MM.1S (cell line): ENCODE measurements at places on chromosomes 4 and X.

DNA sequence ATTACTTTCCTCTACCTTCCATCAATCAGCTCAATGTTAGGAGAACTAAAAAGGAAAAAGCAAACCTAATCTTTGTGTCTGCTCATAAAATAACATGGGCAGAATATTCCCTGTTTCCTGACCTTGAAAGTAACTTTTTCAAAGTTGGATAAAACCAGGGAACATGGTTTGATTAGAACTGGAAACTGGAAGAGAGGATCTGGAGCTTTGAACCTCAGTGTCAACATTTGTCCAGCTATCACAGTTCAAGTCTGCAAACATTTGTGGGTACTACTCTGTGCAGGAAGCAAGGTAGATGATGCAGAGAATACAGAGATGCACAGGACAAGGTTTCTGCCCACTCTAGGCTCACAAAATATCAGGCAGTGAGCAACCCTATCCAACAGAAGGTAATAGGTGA lies 86.4 kb upstream of the TAB3 start:
- DNase-seq: no peak

- no peak for DNase-seq
Observed at GRCh38 chr4:53816561-53816960, 225.3 kb upstream of the LNX1 start.

DNA sequence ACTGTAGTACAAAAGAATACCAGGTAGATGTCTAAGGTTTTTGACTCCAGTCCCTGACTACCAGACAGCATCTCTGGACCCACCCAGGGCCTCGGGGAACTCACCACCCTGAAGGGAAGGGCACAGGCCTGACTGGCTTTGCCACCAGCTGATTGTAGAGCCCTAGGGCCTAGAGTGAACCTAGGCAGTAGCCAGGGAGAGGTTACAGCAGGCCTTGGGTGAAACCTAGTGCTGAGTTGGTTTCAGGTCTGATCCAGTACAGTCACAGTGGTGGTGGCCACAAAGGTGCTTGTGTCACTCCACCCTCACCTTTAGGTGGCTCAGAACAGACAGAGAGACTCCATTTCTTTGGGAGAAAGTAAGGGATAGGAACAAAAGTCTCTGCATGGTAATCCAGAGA lies 244.8 kb downstream of the KLHL13 start:
- DNase-seq: no peak

GRCh38 chrX:413322-414201 lies 26.9 kb upstream of the PPP2R3B start:
- DNase-seq: no peak

- no peak for DNase-seq
Observed at GRCh38 chr4:141131723-141132071, 1.6 kb downstream of the RNF150 start.
